Fibroblast of the conjunctiva (primary cell): ENCODE measurements at places on chromosomes 16 and 17.

GRCh38 chr16:73771196-73772064 is 525.2 kb upstream of the PSMD7 start:
- DNase-seq, result no peak

DNA sequence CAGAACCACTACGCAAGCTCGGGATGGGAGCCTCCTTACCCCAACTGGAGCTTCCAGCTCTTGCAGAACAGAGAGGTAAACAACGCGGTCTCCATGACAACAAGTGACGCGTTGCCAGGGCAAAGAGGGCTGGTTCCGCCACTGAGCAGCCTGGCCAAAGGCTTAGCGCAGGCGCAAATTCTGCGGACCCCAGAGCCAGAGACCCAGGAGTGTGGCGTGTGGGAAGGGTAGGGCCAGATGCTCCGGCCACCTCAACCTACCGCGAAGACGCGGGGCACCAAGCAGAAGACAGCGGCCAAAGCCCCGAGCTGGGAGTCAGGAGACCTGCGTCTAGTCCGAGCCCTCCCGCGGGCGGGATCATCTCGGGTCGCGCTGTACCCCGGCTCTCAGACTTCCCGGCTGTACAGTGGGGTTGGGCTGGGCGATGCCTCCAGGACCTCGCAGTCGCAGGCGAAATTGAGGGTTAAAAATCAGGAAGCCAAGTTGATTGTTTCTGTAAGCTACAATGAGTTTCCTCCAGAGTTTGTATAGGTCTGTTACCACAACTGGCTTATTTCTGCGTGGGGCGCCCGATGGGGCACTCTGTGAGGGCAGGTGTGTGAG is at the start of gene TEKT1:
Gene TEKT1, minus strand, starts transcription at position 69 of the 603 bp plus-strand sequence. CDS start 1,353 bp downstream, outside the sequence.
- DNase-seq, result peak; percentile 38

GRCh38 chr16:89187770-89188392 is 12.5 kb downstream of the SLC22A31 start:
- no peak for DNase-seq

GRCh38 chr17:68302066-68302564 is 10.8 kb downstream of the ARSG start:
- DNase-seq, result peak; percentile 26

DNA sequence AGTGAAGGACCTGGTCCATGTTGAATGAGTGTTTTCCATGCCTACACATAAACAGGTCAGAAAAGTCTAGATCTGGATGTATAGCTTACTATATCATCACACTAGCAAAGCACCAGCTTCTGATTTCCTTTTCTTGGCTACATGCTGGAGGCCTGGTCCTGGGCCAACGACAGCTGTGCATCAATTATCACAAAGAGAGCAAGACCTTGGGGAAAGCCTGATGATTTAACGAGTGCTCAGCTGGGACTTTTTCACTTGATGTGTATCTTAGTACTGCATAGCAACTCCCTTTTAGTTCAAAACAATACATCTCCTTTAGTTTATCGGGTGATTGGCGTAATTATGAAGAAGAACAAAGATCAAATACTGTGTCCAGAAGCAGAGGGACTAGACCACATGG is 358.2 kb downstream of the KIF2B start:
- no peak for DNase-seq

- no peak for DNase-seq
Measured at GRCh38 chr17:31388770-31389656, 2.5 kb upstream of the RAB11FIP4 start.

GRCh38 chr16:66918803-66919568 is at the start of gene CDH16:
CDH16 (minus strand) TSS chr16:66918885; CDS start chr16:66918065, 820 bp downstream.
- no peak for DNase-seq

GRCh38 chr16:4321286-4322120 is 5.6 kb downstream of the GLIS2 start:
- DNase-seq, result no peak

- peak; percentile 32 for DNase-seq
Measured at GRCh38 chr17:15431196-15431595, 36.2 kb downstream of the CDRT4 start.

GRCh38 chr17:31570231-31570630 is 178.8 kb downstream of the RAB11FIP4 start:
- DNase-seq, result no peak

DNA sequence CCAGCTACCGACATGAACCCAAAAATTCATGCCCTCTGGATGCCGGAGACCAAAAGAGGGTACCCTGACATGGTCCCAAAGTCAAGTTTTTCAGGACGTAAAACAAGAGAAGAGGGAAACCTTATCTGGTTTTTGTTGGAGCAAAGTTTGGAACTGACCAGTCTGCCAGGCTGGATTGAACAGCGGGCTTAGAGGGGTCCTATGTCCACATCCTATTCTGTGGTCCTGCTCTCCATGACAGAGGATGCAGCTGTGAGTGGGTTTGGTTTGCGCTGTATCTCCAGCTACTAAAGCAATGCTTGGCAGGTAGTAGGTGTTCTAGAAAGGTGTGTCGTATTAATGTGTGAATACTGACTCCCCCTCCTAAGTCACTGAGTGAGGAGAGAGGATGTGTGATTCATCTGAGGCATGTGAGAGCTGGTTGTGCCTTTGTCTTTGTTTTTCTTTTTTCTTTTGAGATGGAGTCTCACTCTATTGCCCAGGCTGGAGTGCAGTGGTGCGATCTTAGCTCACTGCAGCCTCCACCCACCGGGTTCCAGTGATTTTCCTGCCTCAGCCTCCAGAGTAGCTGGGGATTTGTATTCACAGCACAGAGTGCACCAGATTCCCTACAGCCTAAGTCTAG is 31.0 kb downstream of the PMM2 start:
- DNase-seq, result no peak

DNA sequence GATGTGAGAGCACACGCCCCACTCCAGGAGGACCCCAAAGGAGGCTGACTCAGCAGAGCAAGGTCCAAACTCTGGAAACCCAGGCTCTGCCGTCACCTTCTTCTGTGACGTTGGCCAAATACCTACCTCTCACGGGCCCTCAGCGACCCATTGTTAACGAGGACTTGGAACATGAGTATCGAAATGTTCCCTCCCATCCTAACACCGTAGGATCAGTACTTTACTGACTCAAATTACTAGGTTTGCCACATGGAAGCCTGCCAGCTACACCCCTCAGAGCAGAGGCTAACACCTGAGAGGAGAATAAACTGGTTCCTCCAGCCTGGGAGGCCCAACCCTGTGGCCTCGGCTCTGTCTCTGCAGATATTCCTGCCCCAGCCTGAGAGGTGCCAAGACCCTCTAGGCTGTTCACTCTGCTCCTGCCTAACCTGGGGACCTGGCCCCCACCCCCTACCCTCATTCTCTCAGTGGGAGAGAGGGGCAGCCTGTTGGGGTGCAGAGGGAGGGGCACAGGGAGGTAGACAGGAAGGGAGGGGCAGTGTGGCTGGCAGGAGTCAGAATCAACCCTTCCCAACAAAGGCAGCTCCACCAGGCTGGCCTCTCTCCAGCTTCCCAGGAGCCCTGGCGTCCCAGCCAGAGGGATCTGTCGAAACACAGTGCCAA is 4.4 kb downstream of the PITPNM3 start:
- DNase-seq, result no peak

GRCh38 chr17:29617125-29617480 is 5.6 kb downstream of the CORO6 start:
- DNase-seq, result peak; percentile 47

GRCh38 chr16:75195811-75196790 is 10.9 kb downstream of the CTRB2 start:
- no peak for DNase-seq

- DNase-seq, result no peak
Measured at GRCh38 chr17:57463103-57463885, 207.0 kb downstream of the MSI2 start.

GRCh38 chr16:22871861-22872260 is 57.9 kb downstream of the HS3ST2 start:
- no peak for DNase-seq

DNA sequence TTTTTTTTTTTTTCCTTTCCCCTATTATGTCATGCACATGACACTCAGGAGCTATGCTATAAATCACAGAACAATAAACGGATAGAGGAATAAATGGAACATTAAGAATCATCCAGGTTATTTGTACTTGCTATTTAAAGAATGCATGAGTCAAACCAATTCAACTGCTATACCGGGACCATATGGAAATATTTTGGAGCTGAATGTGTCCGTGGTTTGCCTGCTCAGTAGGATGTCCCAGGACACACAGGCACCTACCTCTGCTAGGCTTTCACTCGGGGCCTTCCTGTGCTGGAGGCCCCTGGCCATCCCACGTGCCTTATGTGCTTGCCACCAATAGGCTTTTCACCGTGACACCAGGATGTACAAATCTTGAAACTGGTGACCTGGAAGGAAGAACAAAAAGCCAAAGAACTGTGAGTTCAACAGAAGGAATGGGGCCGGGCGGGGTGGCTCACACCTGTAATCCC is 15.3 kb upstream of the SEC14L1 start:
- DNase-seq, result no peak

GRCh38 chr17:28549236-28550132 is 2.9 kb downstream of the UNC119 start:
- DNase-seq, result no peak

DNA sequence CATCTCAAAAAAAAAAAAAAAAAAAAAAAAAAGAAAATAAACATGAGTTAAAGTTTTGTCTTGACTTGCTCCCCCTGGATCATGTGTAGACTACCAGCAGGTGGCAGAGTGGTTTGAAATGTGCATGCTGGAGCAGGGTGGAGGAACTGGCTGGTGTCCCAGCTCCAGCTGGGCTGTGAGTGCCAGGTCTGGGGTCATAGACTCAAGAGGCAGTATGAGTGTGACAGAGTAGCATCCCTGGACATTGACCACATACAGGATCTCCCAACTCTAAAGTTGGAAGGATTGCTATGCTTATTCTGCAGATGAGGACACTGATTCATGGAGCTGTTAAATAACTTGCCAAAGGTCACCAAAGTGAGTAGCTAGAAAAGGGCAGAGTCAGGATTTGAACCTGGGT is 198.0 kb upstream of the MPHOSPH6 start:
- no peak for DNase-seq

- no peak for DNase-seq
Measured at GRCh38 chr17:66398059-66398458, 95.6 kb downstream of the PRKCA start.
